Stimulated activated CD4-positive, alpha-beta T cell treated with anti-CD3 and anti-CD28 coated beads, Interleukin-2, amount 100 ng/mL, for 48 hours (primary cell): ENCODE measurements at places on chromosomes 1 and 21.

GRCh38 chr1:58356402-58356801, 190.1 kb downstream of the OMA1 start:
- DNase-seq = no peak

- no peak for DNase-seq
Measured at GRCh38 chr1:30808067-30808662, 50.6 kb upstream of the LAPTM5 start.

DNA sequence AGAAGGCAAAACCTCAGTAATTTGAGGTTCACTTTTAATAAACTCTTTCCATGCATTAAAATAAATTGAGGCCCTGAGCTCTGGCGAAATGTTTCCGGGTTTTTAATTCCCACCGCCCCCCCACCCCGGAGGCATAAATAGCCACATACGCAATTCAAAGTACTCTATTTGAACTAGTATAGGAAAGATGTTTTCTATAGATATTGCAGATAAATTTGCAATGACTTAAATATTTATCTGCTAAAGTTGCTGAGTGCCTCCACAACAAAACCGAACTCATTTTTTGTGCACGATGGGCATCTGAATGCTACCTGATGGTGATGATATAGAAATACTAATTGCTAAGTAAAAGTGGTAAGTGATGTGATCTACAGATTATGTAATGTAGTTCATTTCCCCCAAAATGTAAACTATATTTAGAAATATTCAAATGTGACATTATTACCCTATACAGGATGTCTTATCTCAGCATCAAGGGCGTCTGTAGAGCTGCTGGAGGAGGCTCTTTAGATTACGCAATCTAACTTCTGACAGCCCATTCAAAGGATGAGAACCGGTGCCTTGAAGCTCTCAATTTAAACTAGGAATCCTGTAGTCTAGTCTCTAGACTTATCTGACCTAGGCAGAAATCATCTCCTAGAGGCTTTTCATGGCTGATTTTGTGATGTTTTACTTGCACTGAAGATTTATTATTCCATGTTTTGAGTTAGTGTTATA, 8.5 kb downstream of the IRF2BP2 start:
- DNase-seq = no peak

DNA sequence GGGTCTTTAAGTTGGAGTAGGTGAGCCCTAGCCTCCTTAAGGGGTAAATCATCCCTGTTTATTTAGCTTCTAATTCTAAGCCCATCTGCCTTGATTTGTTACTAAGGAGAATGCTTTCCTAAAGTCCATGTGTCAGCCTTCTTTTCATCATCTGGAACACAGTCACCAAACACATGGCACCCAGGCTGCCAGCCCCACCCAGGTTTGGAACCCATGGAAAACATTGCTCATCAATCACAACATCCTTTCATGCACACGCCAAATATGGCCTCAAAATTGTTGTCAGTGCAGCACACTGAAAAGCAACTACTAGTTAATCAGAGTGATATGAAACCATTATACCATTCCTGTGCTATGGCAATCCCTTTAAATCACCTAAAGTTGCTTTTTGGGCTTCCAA, 386.7 kb upstream of the ESRRG start:
- DNase-seq = no peak

GRCh38 chr1:201713086-201713810, 115.7 kb upstream of the IPO9 start:
- DNase-seq = no peak

DNA sequence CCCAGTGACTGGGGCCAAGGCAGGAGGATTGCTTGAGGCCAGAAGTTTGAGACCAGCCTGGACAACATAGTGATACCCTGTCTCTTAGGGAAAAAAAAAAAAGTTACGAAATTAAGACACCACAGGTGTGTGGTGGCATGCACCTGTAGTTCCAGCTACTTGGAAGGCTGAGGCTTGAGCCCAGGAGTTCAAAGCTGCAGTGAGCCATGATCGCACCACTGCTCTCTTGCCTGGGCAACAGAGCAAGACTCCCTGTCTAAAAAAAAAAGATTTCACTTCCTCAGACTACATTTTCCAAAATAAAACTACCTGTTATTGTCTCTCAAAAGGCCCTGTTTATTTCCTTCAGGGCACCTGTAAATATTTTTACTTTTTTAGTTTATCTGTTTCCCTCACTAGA, 4.7 kb upstream of the STK40 start:
- DNase-seq = no peak

- no peak for DNase-seq
Measured at GRCh38 chr1:95994643-95995042, 726.9 kb upstream of the PTBP2 start.

GRCh38 chr1:202259705-202260104, 66.1 kb downstream of the LGR6 start:
- DNase-seq = no peak

GRCh38 chr1:182064611-182065010, 3.1 kb upstream of the ZNF648 start:
- DNase-seq = no peak

DNA sequence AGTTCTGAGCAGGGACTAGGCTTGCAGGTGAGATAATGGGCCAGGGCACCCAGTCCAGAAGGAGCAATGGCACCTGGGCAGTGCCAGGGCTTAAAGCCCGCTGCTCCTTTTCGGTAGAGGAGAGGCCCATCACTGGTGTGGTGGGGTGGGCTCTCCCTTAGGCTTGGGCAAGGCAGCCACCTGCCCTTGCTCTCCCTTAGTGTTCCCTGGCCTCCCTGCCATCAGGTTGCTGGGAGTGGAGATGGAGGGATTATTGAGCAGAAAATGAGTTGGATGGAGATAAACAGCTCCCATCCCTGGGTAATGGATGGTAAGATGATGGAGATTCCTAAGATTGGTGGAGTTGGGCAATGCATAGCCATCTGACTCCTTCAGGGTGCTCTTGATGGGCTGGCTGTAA, 7.9 kb downstream of the MYOG start:
- no peak for DNase-seq

GRCh38 chr1:240462766-240463395, 149.1 kb downstream of the GREM2 start:
- DNase-seq = no peak

DNA sequence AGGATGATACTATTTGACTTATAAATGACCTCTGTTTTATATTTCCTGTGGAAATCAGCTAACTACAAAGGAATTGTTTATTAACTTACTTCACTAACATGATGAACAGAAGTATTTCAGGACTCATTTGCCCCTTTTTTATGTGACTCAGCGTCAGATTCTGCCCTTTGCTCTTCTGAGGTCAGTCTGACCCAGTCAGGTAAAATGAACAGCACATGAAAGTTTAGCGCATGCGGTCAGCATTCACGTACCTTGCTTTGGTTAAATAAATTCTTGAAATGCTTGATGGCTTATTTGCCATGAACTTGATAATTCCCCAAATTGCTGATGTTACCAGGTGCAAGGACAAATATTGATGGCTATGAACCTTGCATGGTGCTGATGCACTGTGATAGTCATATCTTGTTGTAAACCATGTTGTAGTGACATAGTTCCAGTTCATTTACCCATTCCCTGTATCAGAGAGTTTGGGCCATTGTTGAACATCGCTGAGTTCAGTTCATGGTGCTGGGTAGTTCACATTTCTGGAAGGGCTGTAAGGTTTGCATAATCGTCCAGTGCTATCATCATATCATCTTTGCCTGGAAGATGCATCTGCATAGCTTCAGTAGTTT, 133.4 kb downstream of the NFIA start:
- no peak for DNase-seq
